Liver (tissue), 10 donors: ENCODE measurements at places on chromosomes 6 and 20. TPM values are rescaled to one million over a fixed set of nuclear protein-coding genes. Genes with fewer than 3 reads are reported as not detected.

DEFB126 gene
- polyA plus RNA-seq: not detected

EPM2A gene
- polyA plus RNA-seq: 3.7 TPM

ARMC2 gene
- 0.94 TPM for polyA plus RNA-seq

CRNKL1 gene
- 5.0 TPM for polyA plus RNA-seq

HMGA1 gene
- polyA plus RNA-seq: 7.9 TPM

SKIC2 gene
- 34.3 TPM for polyA plus RNA-seq

DNA sequence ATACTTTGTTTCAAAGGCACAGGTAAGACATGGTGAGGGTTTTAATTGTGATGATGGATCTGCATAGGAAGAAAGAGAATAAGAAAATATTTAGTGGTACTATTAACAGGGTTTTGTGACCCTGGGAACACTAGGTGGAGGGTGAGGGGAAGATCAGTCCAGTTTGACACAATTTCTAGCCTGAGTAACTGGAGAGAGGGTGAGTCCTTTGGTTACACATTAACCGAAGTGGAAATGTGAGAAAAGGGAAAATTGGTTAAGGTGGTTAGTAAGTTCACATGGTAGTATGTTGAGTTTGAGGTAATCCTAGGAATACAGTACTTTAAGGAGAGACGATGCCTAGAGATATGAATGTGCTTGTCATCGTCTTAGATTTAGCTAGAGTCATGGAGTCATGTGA lies 54.8 kb upstream of the POU3F2 start:
- H3K27me3 ChIP-seq: no peaks in the 10 kb centered on the region
- H3K27ac ChIP-seq: no peak overlapping the region
- DNase-seq: no peak
- H3K4me1 ChIP-seq: no peaks in the 10 kb centered on the region

DNA sequence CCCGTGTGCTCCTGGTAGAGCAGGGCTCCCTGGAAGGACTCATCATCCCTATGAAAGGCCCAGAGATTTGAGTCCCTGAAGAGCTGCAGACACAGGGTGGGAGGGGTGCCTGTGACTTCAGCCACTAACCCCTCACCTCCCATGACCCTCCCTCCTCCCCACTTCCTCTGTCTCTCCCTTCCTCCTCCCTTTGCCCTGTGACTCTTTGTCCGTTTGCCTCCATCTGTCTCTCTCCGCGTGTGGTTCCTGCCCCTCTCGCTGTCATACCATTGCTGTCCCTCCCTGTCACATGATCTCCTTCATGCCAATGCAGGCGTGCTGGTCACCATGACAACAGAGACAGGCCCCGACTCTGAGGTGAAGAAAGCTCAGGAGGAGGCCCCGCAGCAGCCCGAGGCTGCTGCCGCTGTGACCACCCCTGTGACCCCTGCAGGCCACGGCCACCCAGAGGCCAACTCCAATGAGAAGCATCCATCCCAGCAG lies 19.0 kb downstream of the EPB41L1 start:
- no peak for DNase-seq
- H3K4me1 ChIP-seq: no peaks in the 10 kb centered on the region
- no peaks in the 10 kb centered on the region for H3K36me3 ChIP-seq
- no peak overlapping the region for H3K27ac ChIP-seq

GRCh38 chr6:106757267-106757666 lies 127.9 kb downstream of the QRSL1 start:
- DNase-seq: no peak
- no peaks in the 10 kb centered on the region for H3K36me3 ChIP-seq
- peaks cover 3% of the 10 kb centered on the region for H3K4me1 ChIP-seq
- no peaks in the 10 kb centered on the region for H3K27me3 ChIP-seq
- H3K4me3 ChIP-seq: no peak overlapping the region

- H3K27me3 ChIP-seq: no peaks in the 10 kb centered on the region
- peak overlapping the region; percentile 19 for H3K4me3 ChIP-seq
- no peak overlapping the region for H3K27ac ChIP-seq
- H3K4me1 ChIP-seq: no peaks in the 10 kb centered on the region
These were observed 369.0 kb downstream of the THBS2 start for GRCh38 chr6:168884646-168885086.

DNA sequence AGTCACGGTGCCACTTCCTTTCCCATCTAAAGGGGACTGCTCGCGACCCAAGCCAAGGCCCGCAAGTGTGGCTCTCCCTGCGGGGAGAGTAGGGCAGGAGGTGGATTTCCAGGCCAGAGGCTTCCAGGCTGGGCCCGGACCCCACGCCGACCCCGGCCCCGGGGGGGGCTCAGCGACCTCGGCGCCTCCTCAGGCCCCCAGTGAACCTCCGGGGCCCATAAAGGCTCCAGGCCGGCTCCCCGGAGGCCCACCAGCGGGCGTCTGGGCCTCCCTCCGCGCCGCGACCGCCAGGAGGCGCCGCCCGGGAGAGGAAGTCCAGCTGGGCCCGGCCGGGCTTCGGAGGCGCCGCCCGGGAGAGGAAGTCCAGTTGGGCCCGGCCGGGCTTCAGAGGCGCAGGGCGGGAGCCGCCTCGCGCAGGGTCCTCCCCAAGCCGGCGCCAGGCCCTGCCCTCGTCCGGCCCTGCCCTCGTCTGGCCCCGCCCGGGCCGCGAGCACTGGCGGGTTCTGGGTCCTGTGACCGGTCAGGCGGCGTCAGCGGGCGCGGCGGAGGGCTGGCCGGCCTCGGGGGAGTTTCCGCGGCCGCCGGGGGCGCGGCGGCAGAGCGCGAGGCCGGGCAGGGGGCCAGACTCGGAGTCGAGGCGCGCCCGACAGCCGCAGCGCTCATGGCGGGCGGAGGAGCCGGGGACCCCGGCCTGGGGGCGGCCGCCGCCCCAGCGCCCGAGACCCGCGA lies at the start of gene RAB32:
Gene RAB32 (plus strand): TSS at position 623 of the 729 bp plus-strand sequence. CDS start 39 bp downstream, at position 662.
- H3K27ac ChIP-seq: peak within 1 kb of the TSS; percentile 96
- peaks cover 11% of the 10 kb centered on the region for H3K4me1 ChIP-seq
- H3K4me3 ChIP-seq: peak within 1 kb of the TSS; percentile 90
- DNase-seq: peak; percentile 77
- H3K27me3 ChIP-seq: no peaks in the 10 kb centered on the region

- no peak overlapping the region for H3K27ac ChIP-seq
- H3K27me3 ChIP-seq: no peaks in the 10 kb centered on the region
- no peaks in the 10 kb centered on the region for H3K4me1 ChIP-seq
- H3K36me3 ChIP-seq: peaks cover 2% of the 10 kb centered on the region
These were observed 56.1 kb downstream of the NFATC2 start for GRCh38 chr20:51486197-51487005.

- no peak for DNase-seq
- H3K4me1 ChIP-seq: no peaks in the 10 kb centered on the region
- no peak overlapping the region for H3K27ac ChIP-seq
- no peak overlapping the region for H3K4me3 ChIP-seq
- H3K27me3 ChIP-seq: no peaks in the 10 kb centered on the region
- no peaks in the 10 kb centered on the region for H3K36me3 ChIP-seq
These were observed 150.9 kb downstream of the PREX1 start for GRCh38 chr20:48676795-48677460.

- no peaks in the 10 kb centered on the region for H3K27me3 ChIP-seq
- peaks cover 19% of the 10 kb centered on the region for H3K36me3 ChIP-seq
- H3K27ac ChIP-seq: no peak overlapping the region
- H3K4me3 ChIP-seq: no peak overlapping the region
These were observed 11.9 kb downstream of the MCM9 start for GRCh38 chr6:118923035-118923434.

DNA sequence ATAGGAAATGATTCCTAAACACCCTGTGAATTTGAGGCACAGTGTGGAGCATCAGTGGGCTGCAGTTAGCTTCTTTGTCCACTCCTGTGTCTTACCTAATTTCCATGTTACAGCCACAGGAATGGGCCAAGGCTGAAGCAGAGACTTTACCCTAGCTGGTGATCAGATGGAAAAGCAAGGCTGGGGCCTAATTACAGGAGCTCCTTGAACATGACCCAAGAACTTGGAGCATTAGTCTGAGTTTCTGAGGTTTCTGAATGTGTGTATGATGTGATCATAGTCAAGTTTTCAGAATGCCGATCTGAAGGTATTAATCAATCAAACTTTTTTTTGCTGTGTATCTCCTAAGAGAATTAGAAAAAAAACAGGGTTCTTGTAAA lies 18.0 kb downstream of the HECA start:
- no peak overlapping the region for H3K4me3 ChIP-seq
- no peak for DNase-seq
- H3K36me3 ChIP-seq: no peaks in the 10 kb centered on the region
- peaks cover 2% of the 10 kb centered on the region for H3K4me1 ChIP-seq

- peaks cover 3% of the 10 kb centered on the region for H3K4me1 ChIP-seq
- H3K27ac ChIP-seq: no peak overlapping the region
- no peaks in the 10 kb centered on the region for H3K36me3 ChIP-seq
- H3K27me3 ChIP-seq: peaks cover 9% of the 10 kb centered on the region
- H3K4me3 ChIP-seq: no peak overlapping the region
These were observed 3.2 kb downstream of the OLIG3 start for GRCh38 chr6:137490961-137491360.

GRCh38 chr6:163940705-163941623 lies 526.4 kb downstream of the QKI start:
- peaks cover 6% of the 10 kb centered on the region for H3K4me1 ChIP-seq
- DNase-seq: no peak
- no peak overlapping the region for H3K27ac ChIP-seq
- H3K36me3 ChIP-seq: no peaks in the 10 kb centered on the region
- H3K4me3 ChIP-seq: no peak overlapping the region
- H3K27me3 ChIP-seq: no peaks in the 10 kb centered on the region

DNA sequence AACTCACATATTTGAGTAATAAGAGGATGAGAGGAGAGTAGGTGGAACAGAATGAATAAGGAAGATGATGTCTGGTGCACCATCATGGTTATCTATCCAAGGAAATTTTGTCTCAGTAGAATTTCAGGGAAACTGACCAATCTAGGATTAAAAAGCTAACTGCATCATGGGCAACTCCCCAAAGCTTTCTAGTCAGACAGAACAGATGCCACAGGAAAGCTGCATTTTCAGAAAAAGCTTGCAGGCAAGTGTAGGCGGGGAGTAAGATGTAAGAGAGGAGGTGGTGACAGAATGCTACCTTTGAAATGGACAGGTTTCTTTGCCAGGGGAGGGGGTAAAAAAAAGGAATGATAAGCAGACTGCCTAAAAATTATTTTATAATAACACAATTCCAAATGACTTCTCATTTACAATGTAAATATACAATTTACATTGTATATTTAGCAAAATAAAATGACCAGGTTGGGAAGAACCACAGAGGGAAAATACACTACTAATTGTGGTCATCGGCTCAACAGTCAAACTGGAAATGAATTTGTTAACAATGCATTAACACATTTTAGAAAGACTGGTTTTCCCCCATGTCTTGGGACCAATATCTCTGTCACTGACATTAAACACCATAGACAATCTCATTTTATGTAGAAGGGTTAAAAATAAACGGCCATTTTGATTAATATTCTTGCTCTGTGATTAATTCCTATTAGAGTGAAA lies 15.1 kb downstream of the NHSL1 start:
- H3K4me3 ChIP-seq: no peak overlapping the region
- no peak overlapping the region for H3K27ac ChIP-seq
- H3K4me1 ChIP-seq: peaks cover 18% of the 10 kb centered on the region

- H3K4me3 ChIP-seq: no peak overlapping the region
- H3K27ac ChIP-seq: no peak overlapping the region
- no peaks in the 10 kb centered on the region for H3K36me3 ChIP-seq
- no peaks in the 10 kb centered on the region for H3K27me3 ChIP-seq
- peaks cover 19% of the 10 kb centered on the region for H3K4me1 ChIP-seq
These were observed 15.8 kb upstream of the SIRPA start for GRCh38 chr20:1879369-1879768.

- no peak overlapping the region for H3K27ac ChIP-seq
- no peak overlapping the region for H3K4me3 ChIP-seq
- no peaks in the 10 kb centered on the region for H3K36me3 ChIP-seq
- no peaks in the 10 kb centered on the region for H3K4me1 ChIP-seq
- no peak for DNase-seq
- H3K27me3 ChIP-seq: no peaks in the 10 kb centered on the region
These were observed 471.8 kb downstream of the COL12A1 start for GRCh38 chr6:74733830-74734620.

DNA sequence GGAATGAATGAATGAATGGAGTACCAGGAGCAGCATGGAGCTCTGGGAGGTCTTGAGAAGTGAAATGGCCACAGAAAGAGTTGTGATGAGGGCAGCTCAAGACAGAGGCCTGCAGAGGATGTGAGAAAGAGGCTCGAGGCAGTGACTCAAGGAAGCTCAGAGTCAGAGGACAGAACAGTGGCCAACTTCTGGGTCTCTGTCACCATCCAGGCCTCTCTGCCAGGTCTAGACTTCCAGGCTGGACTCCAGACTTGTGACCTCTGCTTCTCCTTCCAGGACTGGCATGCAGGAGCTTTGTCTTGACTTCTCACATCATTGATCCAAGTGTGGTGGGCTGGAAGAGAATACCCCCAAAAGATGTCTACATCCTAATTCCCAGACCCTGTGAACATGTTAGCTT lies 119.8 kb downstream of the TOX2 start:
- no peaks in the 10 kb centered on the region for H3K27me3 ChIP-seq
- no peak overlapping the region for H3K27ac ChIP-seq
- no peaks in the 10 kb centered on the region for H3K4me1 ChIP-seq

GRCh38 chr6:4358414-4359107 lies 223.2 kb upstream of the ECI2 start:
- no peak for DNase-seq
- H3K27me3 ChIP-seq: no peaks in the 10 kb centered on the region
- no peak overlapping the region for H3K27ac ChIP-seq
- no peak overlapping the region for H3K4me3 ChIP-seq

- no peak overlapping the region for H3K4me3 ChIP-seq
- no peaks in the 10 kb centered on the region for H3K36me3 ChIP-seq
- H3K27ac ChIP-seq: no peak overlapping the region
- H3K4me1 ChIP-seq: no peaks in the 10 kb centered on the region
These were observed 59.7 kb downstream of the PHACTR1 start for GRCh38 chr6:12776291-12776690.

DNA sequence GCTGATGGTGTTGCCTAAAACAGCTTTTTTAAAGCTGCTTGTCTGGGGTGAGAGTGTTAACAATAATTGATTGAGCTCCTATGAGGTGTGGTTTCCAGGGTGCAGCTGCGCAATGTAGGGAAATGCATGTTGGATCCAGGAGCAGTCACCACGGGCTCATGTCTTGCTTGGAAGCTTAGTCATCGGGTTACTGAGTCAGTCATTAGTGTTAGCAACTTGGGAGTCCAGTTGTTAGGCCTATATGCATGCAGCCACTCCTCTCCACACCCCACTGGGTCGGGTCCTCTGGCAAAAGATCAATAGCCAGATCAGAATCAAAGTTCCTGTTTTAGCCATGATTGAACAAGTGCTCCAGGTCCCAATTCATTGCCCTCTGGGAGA lies 271.7 kb upstream of the CHD6 start:
- H3K27ac ChIP-seq: no peak overlapping the region
- H3K4me3 ChIP-seq: no peak overlapping the region
- no peaks in the 10 kb centered on the region for H3K36me3 ChIP-seq
- no peaks in the 10 kb centered on the region for H3K4me1 ChIP-seq
- DNase-seq: no peak

GRCh38 chr6:169725125-169726048 lies 1.1 kb upstream of the PHF10 start:
- H3K36me3 ChIP-seq: no peaks in the 10 kb centered on the region
- H3K27me3 ChIP-seq: no peaks in the 10 kb centered on the region
- H3K4me3 ChIP-seq: peak overlapping the region; percentile 98
- peaks cover 22% of the 10 kb centered on the region for H3K4me1 ChIP-seq

DNA sequence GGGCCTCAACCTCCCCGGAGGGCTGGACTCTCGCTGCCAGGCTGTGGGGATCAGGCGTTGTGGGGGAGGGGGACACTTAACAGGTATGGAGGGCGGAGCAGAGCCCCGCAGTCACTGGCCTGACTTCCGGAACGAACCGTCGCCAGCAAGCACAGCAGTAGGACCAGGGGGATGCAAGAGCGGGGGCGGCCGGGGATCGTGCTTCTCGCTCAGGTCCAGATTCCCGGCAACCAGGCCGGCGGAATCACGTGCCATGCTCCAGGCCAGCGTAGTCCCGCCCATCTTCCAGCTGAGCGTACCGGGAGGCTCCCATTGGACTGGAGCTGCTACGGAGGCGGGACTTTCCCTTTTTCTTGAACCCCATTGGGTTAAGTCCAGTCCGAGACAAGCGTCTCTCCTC lies 10.0 kb upstream of the POU5F1 start:
- no peaks in the 10 kb centered on the region for H3K36me3 ChIP-seq
- H3K4me1 ChIP-seq: no peaks in the 10 kb centered on the region
- DNase-seq: peak; percentile 58
- no peaks in the 10 kb centered on the region for H3K27me3 ChIP-seq
